Mucosa of gallbladder (tissue), 1 donor: ENCODE measurements at places on chromosomes 7 and 10.

- no peak for DNase-seq
Observed at GRCh38 chr7:32206987-32207386, 136.8 kb upstream of the PDE1C start.

DNA sequence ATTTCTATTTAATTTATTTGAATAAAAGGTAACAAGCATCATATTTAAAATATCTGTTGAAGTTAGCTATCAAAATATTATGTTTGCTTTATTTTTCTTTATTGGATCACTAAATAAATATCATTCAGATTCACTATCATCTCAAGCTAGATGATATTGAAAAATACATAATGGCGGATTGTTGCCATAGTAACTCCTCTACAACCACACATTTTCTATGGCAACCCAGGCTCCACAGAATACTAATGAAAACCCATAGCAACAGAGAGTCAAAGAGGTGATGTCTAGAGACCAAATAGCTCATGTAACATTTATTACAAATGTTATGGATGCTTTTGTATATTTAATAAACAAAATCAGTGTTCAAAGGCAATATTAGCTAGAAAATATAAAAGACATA lies 148.9 kb upstream of the CDK1 start:
- DNase-seq = no peak

DNA sequence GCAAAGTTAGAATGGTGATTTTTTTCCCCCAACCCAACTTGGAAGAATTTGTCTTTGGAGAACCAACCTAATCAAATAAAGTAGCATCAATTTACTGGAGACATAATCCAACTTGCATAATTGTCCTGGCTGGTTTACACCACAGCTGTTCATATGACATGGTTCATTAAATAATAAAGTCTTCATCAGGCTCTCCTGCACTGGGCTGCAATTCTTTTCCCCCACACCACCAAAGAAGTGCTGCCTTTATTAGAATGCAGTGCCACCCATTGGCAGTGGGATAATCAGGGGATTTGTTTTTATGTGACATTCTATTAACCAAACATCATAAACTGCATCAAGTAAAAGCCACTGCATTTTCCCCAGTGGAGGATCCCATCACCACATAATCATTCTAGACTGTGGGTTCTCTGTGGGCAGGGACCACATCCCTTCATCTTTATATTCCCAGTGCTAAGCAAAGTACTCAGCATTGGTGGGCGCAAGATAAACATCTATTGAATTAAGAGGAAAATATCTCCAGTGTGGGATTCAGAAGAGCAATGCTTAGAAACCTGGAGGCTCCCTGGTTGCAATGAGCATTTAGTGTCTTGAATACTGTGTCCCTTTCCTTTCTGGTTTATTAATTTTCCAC lies 322.0 kb downstream of the KCNMA1 start:
- no peak for DNase-seq

GRCh38 chr7:15752377-15752776 lies 65.9 kb upstream of the MEOX2 start:
- DNase-seq = no peak

DNA sequence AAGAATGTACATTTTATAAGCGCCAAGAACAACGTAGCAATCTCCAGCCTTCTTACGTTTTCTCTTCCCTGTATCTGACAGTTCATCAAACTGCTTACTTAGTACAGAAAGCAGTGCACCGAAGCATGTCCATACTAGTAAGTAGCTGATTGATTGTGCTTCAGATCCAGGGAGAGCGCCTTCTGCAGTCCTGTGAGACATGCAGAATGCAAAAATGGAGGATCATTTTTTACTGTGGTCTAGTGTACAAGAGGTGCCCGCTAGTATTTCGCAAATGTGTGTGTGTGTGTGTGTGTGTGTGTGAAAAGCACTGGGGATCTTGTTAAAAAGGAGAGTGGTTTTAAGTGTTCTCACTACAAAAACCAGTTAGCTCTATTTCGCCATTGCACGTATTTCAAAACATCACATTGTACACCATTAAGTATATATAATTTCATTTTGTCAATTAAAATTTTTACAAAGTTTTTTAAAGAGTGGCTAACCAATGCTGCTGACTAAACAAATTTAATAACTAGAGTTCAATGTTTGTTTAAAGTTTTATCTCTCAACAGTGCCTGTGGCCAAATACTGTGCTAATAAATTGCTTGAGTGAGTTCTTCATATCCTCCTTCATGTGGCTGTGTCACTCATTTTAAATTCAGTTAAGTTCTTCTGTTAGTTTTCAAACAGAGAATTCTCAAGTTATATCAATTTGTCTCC lies 99.6 kb downstream of the ZMYND11 start:
- DNase-seq = no peak
